NCI-H1048 (cell line): ENCODE measurements at places on chromosomes 1 and 21.

GRCh38 chr1:52633291-52633754 is 355 bp downstream of the SHISAL2A start:
- DNase-seq = no peak

- DNase-seq = no peak
Measured at GRCh38 chr1:25573591-25573930, 30.2 kb downstream of the LDLRAP1 start.

GRCh38 chr21:33949516-33950430 is 34.2 kb upstream of the ATP5PO start:
- DNase-seq = no peak

GRCh38 chr1:195735140-195735539 is 873.1 kb downstream of the KCNT2 start:
- DNase-seq = no peak

GRCh38 chr1:234975122-234975940 is 153.3 kb downstream of the TOMM20 start:
- DNase-seq = no peak

DNA sequence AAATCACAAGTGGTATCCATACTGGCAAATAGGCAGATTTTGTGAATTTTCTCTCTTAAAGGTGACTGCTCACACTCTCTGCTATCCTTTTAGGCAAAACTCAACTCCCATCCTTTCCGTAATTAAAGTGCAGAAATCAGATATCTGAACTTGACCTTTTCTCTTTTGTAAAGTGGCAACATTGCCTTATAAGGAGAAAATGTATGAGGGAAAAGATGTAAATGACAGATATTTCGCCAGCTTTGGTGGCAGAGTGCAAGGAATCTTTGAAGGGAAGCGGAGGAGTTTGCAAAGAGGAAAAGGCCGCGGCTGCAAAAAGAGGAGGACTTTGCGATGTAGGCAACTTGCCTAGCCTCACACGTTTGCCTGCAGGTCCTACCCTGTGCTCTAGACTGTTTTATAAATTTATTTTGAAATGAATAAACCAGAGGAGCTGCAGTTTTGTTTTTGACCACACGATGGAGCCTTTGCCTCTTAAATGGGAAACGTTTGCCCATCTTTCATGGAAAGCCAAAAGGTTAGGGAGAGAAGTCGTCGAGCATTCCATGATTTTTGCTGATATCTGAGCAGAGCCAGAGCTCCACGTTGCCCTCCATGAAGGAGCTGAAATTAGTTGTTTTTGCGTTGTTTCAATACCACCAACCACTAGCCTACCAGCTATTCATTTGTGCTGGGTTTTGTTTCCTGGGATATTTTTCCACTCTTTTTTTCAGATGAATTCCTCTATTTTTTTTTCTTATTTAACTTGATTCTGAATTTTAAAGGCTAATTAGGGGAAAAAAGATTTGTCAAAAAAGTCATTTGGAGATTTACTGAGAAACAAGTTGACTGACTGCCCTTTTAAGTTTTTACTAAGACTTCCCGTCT is 242.3 kb downstream of the LMX1A start:
- peak; percentile 18 for DNase-seq

DNA sequence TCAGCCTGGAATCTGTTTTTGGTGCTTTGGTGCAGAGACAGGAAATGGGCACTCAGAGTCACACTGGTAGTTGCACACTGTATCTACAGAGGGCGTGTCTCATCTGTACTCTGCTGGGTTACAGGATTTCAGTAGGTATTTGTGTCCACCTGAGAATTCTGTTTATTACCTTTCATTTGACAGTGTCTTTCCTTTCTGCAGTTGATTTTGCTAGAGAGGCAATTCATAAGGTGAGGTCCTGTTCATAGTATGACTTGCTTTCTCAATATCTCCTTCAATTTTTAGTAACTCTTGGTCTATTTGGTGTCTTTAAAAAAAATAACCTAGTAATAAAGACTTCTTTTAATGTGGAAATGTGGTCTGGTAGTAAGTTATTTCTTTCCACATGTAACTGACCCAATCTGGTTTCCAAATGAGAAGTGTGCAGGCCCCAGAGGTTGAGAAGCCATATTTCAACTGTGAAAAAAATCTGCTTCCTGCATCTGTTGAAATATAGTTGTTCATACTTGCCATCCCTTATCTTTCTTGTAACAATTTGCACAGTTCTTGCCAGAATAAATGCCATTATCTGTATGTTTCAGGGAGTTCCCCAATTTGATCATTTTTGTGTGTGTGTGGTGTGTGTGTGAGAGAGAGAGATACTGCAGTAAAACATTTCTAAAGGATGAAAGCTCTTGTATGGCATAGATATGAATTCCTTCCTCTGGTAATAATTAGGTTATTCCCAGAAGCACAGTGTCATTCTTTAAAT is 78.4 kb upstream of the DNAJC6 start:
- DNase-seq = no peak

GRCh38 chr21:43812139-43812821 is 22.9 kb downstream of the RRP1 start:
- no peak for DNase-seq
